Spleen (tissue), 13 donors: ENCODE measurements at places on chromosomes 1 and 21. TPM values are rescaled to one million over a fixed set of nuclear protein-coding genes. Genes with fewer than 3 reads are reported as not detected.

GRCh38 chr1:16164213-16165072 lies 8.6 kb upstream of the EPHA2 start:
- no peak for DNase-seq

DNA sequence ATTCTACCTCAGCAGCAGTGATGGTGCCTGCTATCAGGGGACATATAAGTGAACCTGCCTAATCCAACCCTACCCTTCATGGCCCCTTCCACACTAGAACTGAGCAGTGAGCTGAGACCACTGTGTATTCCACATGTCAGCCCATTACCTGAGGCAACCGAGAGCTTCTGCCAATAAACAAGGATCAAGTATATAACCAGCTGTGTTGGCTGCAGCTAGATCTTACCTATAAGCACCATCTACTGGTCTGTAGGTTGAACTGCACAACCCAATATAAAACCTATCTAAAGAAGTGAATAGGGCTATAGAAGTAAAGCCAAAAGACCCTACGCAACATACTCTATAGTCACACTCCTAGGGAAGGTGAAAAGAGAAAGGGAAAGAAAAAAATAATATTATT lies 376.9 kb downstream of the HHIPL2 start:
- no peak for DNase-seq

- DNase-seq: no peak
Observed at GRCh38 chr1:39452081-39452480, 39.4 kb upstream of the BMP8A start.

DNA sequence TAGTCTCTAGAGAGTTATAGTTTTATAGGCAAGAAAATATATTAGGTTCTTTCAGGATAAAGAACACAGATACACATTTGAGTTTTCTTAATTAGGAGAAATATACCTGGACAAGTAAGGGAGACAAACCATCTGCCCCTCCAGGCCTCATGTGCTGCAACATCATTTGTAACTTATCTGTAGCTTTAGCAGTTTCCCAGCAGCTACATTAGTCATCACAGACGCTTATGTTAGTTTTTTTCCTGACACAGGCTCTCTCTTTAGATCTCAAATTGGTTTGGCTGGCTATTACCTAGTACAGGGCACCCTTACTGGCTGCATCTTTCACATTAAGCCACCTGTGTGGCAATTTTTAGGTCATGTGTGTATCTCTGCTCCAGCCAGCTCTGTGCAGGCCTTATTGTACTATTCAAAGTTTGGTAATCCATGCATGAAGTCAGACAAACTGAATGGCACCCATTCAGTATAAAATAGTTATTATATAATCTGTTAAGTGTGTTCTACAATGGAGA lies 25.9 kb downstream of the GNPAT start:
- no peak for DNase-seq

GRCh38 chr21:28126521-28127174 lies 866.0 kb downstream of the LTN1 start:
- no peak for DNase-seq

- DNase-seq: no peak
Observed at GRCh38 chr1:231580874-231581273, 45.7 kb upstream of the DISC1 start.

- DNase-seq: no peak
Observed at GRCh38 chr1:81885291-81885690, 84.6 kb downstream of the ADGRL2 start.

GRCh38 chr1:215857317-215857716 lies 290.2 kb downstream of the KCTD3 start:
- DNase-seq: no peak

The RAB25 gene
- polyA plus RNA-seq: 0.61 TPM

The S100A9 gene
- polyA plus RNA-seq: 1,446 TPM

The DNAI4 gene
- polyA plus RNA-seq: 0.99 TPM

The USH2A gene
- polyA plus RNA-seq: under 0.01 TPM
